Aortic smooth muscle cell (primary cell): ENCODE measurements at places on chromosomes 13 and 19. TPM values are rescaled to one million over a fixed set of nuclear protein-coding genes. Genes with fewer than 3 reads are reported as not detected.

The UPF3A gene
- total RNA-seq, result 22.1 and 22.8 TPM in 2 replicates

The ESD gene
- 89.3 and 123 TPM in 2 replicates for total RNA-seq

The NLRP9 gene
- not detected in 2 replicates for total RNA-seq

The RFPL4A gene
- not detected in 2 replicates for total RNA-seq

The SLC25A15 gene
- total RNA-seq, result 10.3 and 17.4 TPM in 2 replicates

The TUBA3C gene
- not detected in 2 replicates for total RNA-seq

The KIR3DL1 gene
- not detected in 2 replicates for total RNA-seq

The SIGLEC11 gene
- not detected in 2 replicates for total RNA-seq

The C19orf67 gene
- not detected in 2 replicates for total RNA-seq

The CACNG7 gene
- total RNA-seq, result 0.13 and 0.75 TPM in 2 replicates

The CRLF1 gene
- 437 and 449 TPM in 2 replicates for total RNA-seq

The POU4F1 gene
- total RNA-seq, result not detected in 2 replicates

The FAM216B gene
- total RNA-seq, result under 0.01 TPM in 1 of 2 replicates, not detected in the other

The CASP14 gene
- total RNA-seq, result not detected in 2 replicates

The LILRA1 gene
- total RNA-seq, result not detected in 2 replicates

The TRAPPC5 gene
- total RNA-seq, result 102 and 104 TPM in 2 replicates

The MBD3L4 gene
- total RNA-seq, result not detected in 2 replicates

The HPN gene
- total RNA-seq, result 0.12 TPM in 1 of 2 replicates, not detected in the other

The FGF21 gene
- total RNA-seq, result not detected in 2 replicates

The MIA gene
- 0.66 TPM in 1 of 2 replicates, not detected in the other for total RNA-seq

The ZNF534 gene
- 0.25 TPM in 1 of 2 replicates, not detected in the other for total RNA-seq

The ZFP28 gene
- total RNA-seq, result 6.9 and 9.4 TPM in 2 replicates

The CD33 gene
- not detected in 2 replicates for total RNA-seq

The RDH8 gene
- total RNA-seq, result not detected in 2 replicates

The CCDC70 gene
- total RNA-seq, result not detected in 2 replicates

The ZNF701 gene
- total RNA-seq, result 11.8 and 12.7 TPM in 2 replicates

The ZNF570 gene
- total RNA-seq, result 8.2 and 9.9 TPM in 2 replicates

The SLC1A6 gene
- not detected in 2 replicates for total RNA-seq

The IGLON5 gene
- not detected in 2 replicates for total RNA-seq

The PNMA8B gene
- total RNA-seq, result 1.5 and 2.1 TPM in 2 replicates

The ZNF726 gene
- 1.5 and 2.8 TPM in 2 replicates for total RNA-seq

The CEACAM20 gene
- total RNA-seq, result not detected in 2 replicates

The KCNC3 gene
- under 0.01 TPM in 2 replicates for total RNA-seq

The OLFM4 gene
- 0.19 and 0.26 TPM in 2 replicates for total RNA-seq

The SIGLEC8 gene
- total RNA-seq, result not detected in 2 replicates

The CABP5 gene
- total RNA-seq, result not detected in 2 replicates

The ZNF837 gene
- 1.1 and 1.3 TPM in 2 replicates for total RNA-seq

The CERS4 gene
- 4.1 and 6.0 TPM in 2 replicates for total RNA-seq

The FXYD1 gene
- 3.4 and 7.0 TPM in 2 replicates for total RNA-seq

The CBY2 gene
- total RNA-seq, result not detected in 2 replicates

The BEST2 gene
- not detected in 2 replicates for total RNA-seq

The HCN2 gene
- total RNA-seq, result 0.26 and 0.62 TPM in 2 replicates

The PABPC3 gene
- 0.12 and 0.13 TPM in 2 replicates for total RNA-seq

The BCL3 gene
- total RNA-seq, result 8.2 and 11.6 TPM in 2 replicates

The ADPRHL1 gene
- 0.37 and 0.53 TPM in 2 replicates for total RNA-seq

The CCDC106 gene
- total RNA-seq, result 8.9 and 9.5 TPM in 2 replicates

The KIR3DL2 gene
- not detected in 2 replicates for total RNA-seq

The SLC7A10 gene
- not detected in 2 replicates for total RNA-seq

The TBC1D4 gene
- total RNA-seq, result 4.0 and 7.0 TPM in 2 replicates

The CEACAM6 gene
- total RNA-seq, result not detected in 2 replicates

The THSD1 gene
- 5.6 and 6.9 TPM in 2 replicates for total RNA-seq

The SULT2B1 gene
- not detected in 2 replicates for total RNA-seq

The DHRS12 gene
- 2.7 and 3.4 TPM in 2 replicates for total RNA-seq

The PDX1 gene
- not detected in 2 replicates for total RNA-seq

The DACH1 gene
- 0.25 and 0.53 TPM in 2 replicates for total RNA-seq

The PLK5 gene
- total RNA-seq, result not detected in 2 replicates
